ENCODE measurements at places on chromosomes 11 and 22.

DNA sequence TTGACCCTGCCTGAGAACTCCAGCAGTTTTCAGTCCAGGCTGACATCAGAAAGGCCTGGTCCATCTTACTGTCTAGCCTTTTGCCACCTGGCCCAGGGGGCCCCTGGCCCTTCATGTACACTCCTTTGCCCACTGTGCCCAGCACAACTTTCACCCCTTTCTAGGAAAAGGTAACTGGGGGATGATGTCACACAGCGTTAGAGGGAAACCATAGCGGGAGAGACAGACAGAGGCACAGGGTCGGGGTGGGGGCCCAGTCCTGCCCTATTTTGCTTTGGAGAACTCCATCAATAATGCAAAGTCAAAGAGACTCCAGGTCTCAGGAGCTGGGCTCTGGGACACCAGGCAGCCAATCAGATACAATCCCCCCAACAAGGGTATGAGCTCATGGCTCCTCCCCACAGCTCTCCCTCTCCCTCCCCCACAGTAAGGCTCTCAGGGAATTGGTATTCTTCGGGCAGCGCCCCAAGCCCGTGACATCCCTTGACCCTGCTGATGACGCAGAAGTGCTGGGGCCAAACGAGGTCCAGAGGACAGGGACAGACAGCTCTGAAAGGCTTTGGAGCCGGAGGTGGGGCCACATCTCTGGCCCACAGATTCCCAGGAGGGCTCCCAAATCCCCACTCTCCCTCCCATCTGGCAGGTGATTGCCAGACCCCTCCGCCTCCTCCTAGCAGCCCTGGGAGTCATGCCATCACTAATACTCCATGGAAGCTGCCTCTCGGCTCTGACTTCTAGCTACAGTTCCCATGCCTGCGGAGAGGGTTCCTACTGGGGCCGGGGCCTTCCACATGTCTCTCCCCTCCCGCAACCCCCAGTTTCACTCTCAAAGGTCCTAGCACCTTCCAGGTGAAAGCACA lies 5.9 kb downstream of the USP2 start:
- peak; percentile 16 for DNase-seq

GRCh38 chr11:95088946-95089619 lies 563 bp upstream of the ENDOD1 start:
- no peak for DNase-seq

DNA sequence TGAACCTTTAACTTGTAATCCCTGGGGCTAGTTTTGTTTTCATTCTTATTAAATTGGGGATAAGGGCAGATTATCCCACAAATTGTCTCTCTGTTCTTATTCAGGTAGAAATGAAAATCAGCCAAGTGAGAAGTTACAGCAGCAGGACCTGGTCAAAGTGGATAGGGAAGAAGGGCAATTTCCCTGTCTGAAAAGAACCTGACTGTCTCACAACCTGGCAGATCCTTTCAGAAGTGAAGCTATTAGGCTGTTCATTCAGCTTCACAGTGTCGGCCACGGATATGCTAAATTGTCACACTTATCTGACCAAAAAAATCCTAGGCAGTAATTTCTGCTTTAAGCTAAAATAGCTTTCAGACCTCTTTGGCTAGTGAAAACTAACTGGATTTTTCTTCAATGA lies 712.6 kb upstream of the ANO5 start:
- DNase-seq: no peak

- DNase-seq: no peak
These were observed 20.5 kb upstream of the AMOTL1 start for GRCh38 chr11:94747601-94748041.

- no peak for DNase-seq
These were observed 61.3 kb downstream of the IGLL5 start for GRCh38 chr22:22948651-22949571.

DNA sequence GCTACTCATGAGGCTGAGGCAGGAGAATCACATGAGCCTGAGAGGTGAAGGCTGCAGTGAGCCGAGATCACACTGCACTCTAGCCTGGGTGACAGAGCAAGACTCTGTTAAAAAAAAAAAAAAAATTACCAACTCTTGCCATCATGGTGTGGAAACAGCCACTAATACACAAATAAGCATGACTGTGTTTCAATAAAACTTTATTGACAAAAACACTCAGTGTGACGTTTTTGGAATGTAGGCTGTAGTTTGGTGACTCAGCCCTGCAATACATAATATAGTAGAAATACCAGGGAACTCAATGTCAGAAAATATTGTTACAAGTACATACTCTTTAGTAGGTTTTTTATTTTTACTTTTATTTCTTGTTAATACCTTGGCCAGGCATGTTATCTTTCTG lies 207.1 kb downstream of the CASP12 start:
- DNase-seq: no peak

- peak; percentile 74 for DNase-seq
These were observed 505.7 kb upstream of the LUZP2 start for GRCh38 chr11:23991165-23991539.

- DNase-seq: no peak
These were observed 172.9 kb upstream of the NECTIN1 start for GRCh38 chr11:119901657-119902577.

GRCh38 chr11:129846508-129847335 lies 31.1 kb downstream of the TMEM45B start:
- peak; percentile 85 for DNase-seq

DNA sequence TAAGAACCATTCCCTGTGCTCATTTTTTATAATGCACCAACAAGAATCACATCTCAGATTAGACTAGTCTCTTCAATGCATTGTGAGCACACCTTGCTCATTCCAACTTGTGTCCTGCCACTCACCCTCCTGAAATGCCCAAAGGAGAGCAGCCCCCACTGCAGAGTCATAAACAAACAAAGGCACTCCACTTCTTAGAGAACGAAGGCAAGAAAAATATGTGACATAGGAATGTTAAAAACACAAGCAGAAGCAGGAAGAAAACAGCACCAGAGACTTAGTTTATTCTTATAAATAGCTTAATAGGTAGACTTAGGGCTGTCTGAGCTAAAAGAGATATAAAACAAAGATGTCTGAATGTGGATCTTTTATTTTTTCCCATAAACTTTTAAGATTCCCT lies 57.2 kb downstream of the GUCY1A2 start:
- DNase-seq: no peak

GRCh38 chr11:66462911-66463310 lies 3.8 kb upstream of the PELI3 start:
- no peak for DNase-seq
